T-cell (primary cell): ENCODE measurements at places on chromosomes 11 and 22. TPM values are rescaled to one million over a fixed set of nuclear protein-coding genes. Genes with fewer than 3 reads are reported as not detected.

Gene MYOD1
- total RNA-seq = not detected

Gene PHETA2
- total RNA-seq = 2.0 TPM

- DNase-seq = no peak
- no peaks in the 10 kb centered on the region for H3K4me1 ChIP-seq
- no peaks in the 10 kb centered on the region for H3K36me3 ChIP-seq
Measured at GRCh38 chr11:94834911-94835593, 66.9 kb downstream of the AMOTL1 start.

DNA sequence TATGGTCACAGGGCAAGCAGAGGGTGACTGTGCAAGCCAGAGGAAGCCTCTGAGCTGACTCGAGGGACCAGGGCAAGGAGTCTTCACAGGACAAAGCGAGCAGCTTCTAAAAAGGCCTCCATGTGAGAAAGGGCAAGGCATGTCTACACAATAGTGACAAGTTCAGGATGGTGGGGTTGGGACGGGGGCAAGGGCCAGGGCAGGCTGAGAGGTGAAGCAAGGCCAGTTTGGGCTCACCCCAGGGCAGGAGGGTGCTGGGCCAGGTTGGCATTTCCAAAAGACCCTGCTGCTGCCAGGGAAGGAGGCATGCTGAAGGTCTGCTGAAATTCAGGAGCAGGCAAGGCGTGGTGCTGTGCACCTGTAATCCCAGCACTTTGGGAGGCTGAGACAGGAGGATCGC, 12.3 kb upstream of the CABP7 start:
- H3K27ac ChIP-seq = no peak overlapping the region
- H3K4me3 ChIP-seq = no peak overlapping the region
- no peaks in the 10 kb centered on the region for H3K36me3 ChIP-seq
- no peaks in the 10 kb centered on the region for H3K4me1 ChIP-seq
- H3K27me3 ChIP-seq = no peaks in the 10 kb centered on the region
- DNase-seq = no peak
